ENCODE measurements at places on chromosomes 7 and 10.

DNA sequence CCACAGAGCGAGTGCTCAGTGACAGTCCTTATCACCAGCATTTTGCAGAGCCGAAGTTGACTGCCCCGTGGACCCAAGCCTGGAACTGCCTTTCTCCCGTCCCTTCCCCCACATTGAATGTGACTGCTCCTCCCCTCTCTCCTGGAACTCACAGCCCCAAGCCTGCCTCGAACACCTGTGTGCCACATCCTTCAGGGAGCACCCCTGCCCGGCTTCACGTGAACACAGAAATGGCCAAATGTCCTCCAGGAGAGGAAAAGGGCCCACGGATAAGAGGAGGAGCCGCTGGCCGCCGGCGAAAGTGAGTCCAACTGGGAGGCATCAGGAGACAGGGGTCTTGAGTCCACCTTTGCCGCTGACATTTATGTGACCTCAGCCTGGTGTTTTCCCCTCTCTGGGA lies 16.2 kb downstream of the STX1A start:
- no peak for DNase-seq

GRCh38 chr7:46705386-46706255 lies 784.5 kb upstream of the IGFBP3 start:
- DNase-seq, result no peak

DNA sequence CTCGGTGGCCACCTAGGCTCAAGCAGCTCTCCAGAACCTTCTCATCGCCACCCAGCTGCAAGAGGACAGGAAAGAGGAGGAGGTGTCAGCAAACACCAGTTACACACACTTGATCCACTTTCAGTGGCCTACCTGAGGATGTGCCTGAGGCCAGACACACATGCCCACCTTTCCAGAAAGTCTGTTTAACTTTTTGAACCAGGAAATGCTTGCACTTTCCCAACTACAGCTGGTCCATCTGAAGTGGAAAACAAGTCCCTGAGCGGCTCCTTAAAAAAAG lies 15.7 kb upstream of the CYREN start:
- DNase-seq, result no peak

DNA sequence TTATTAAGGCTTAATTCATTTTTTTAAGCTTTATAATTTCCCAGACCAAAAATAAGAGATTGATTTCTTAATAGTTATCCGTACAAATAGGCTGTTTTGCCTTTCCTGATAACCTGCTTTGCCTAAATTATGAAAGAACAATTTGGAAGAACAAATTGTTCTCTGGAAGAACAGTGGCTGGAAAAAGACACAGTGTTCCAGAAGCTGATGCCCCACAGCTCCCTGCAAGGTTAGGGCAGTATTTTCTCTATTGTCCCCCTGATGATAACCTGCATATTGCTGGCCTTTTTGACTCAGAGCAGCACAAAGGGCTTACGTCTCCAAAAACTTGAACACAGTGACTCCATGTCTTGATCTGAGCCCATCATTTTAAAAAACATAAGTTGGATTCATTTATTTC lies 151.5 kb downstream of the CSTF2T start:
- no peak for DNase-seq

DNA sequence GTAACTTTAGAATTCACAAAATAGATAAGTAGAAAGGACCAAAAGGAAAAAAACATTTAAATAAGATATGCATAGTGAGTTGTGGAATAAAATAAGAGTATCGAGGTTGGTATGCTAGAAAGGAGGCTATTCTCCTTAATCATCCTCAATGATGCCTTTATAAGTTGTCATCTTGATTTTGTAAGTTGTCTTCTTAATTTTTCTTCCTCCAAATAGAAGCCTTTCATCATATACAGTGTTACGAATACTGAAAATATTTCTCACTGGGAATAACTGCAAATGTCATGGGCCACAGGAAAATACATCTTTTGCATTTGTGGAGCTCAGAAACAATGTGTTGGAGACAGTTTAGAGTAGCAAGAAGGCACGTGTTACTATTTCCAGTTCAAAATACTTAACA lies 31.5 kb upstream of the PRTFDC1 start:
- no peak for DNase-seq

DNA sequence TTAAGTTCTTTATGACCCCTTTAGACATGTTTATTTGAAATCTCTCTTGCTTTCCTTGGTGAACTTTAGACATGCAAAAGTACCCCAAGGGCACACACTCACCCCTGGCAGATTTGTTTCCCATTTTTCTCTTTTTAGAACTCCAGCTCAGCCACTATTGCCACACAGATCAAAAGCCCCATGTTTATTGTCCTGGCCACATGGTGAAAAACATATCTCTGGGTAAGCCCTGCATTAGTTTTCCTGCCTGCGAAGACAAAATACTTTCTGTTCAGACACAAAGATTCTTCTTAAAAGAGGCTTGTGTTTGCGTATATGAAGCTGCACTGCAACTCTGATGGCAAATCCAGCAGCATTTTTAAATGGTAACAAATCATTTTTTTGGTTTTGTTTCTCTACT lies 200.0 kb downstream of the POLR1F start:
- DNase-seq, result no peak

- no peak for DNase-seq
Measured at GRCh38 chr7:95169678-95170077, 154.7 kb downstream of the PON1 start.

DNA sequence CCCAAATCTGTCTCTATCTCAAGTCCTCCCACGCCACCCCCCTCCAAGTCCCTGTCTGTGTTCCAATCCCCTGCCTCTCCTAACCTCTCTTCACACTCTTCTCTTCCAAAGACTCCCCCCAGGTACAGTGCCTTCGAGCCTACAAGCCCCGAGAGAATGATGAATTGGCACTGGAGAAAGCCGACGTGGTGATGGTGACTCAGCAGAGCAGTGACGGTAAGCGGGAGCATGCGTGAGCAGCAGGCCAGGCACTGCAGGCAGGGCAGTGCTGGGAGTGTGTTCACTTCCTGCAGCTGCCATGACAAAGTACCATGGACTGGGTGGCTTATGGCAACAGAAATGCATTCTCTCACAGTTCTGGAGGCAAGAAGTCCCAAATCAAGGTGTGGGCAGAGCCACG lies 23.4 kb downstream of the ARHGEF5 start:
- DNase-seq, result no peak

DNA sequence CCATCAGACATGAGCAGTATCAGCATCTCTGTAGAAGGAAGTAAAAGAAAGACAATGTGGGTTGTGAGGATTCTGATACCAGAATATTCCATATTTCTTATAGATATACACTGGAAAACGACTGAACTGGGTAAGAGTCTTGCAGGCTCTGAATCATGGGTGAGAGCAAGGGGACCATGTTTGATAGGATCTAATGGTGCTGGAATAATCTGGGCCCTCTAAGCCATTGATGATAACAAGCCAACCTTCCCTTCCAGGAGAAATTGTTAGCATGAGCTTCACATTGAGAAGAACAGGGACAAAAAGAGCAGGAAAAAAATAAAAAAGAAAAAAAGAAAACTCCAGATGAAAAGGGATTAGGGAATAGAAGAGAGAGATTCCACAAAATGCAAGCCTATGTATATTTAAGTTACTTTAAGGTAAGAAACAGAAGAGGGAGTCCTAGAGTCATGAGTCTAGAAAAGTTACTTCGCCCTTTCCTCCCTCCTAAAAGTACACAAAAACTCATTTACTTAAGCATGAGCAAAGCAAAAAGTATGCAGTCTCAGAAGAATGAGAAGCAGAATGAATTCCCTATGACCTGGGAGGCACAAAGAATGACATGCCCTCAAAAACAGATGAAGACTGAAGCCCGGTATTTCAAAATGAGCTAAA lies 181.9 kb downstream of the TMEM26 start:
- peak; percentile 40 for DNase-seq

DNA sequence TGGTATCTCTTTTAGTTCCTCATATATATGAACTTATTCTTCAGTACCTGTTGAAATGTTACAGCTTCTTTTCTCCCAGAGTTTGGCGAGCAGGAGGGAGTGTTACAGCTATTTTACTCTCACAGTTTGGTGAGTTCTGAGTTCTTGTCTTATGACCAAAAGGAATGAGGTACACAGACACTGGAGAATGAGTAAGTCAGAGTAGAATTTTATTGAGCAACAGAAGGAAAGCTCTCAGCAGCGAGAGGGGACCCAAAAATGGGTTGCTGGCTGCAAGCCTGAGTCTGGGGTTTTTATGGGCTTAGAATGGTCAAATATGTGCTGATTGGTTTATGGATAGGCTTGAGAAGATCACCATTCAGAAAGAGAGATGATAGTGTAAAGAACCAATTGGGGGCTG lies 175.2 kb downstream of the CDK14 start:
- DNase-seq, result peak; percentile 21

DNA sequence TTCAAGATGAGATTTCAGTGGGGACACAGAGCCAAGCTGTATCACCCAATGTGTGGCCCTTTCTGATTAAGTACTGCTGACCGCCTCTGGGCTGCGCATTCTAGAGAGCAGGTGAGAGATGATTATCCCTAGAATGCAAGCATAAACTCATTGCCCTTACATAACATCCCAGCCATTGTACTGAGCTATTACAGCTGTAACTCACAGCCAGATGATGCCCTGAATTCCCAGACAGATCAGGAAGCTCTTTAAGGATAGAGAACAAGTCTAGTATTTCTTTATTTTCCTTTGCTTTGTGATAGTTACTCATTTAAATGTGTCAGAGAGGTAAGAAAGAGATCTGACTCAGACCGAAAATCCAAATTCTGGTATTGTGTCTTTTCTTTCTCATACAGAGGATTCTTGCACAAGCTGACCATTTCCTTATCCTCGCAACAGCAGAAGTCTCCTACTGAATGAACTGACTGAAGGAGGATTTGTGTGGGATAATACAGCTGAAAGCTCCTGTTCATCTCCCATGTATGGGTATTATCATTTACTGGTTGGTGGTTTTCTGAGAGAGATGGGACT lies 58.4 kb downstream of the ZNF22 start:
- DNase-seq, result no peak

GRCh38 chr7:12814828-12815227 lies 127.4 kb downstream of the ARL4A start:
- no peak for DNase-seq

DNA sequence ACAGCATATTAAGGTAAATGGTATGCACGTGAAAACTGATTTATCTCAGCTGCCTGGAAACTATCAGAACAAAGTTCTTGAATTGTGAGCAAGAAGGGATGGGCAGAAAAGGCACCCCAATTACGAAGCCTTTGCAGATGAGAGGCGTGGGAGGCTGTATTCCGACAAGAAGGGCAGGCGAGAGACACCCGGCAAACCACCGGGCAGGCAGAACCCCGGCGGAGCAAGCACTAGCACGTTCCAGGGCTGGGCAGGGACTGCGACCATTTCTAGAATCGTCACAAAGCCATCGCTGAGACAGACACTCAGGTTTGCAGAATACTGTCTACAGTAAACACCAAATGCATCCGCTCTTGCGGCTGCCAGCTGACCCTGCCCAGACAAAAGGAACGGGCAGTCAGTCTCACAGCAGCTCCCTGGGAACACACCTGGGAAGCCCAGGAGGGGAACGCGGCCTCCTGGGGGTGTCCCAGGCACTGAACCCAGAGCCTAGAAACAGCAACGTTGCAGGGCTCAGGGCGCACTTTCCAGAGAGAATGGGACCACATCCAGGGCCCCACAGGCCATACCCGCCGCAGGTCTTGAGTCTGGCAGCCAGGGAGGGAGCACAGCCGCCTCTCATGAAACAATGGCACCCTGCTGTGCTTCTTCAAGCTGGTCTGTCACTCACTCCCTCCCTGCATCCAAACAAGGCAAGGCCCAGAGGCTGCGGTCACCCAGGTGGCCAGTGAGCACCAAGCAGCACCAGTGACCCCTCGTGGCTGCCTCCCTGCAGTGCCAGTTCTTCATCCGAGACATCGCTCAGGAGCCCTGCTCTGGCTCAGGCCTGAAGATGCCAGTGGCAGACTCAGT lies 261.9 kb downstream of the PTPRN2 start:
- no peak for DNase-seq
